Activated naive CD8-positive, alpha-beta T cell treated with anti-CD3 and anti-CD28 coated beads, Interleukin-2, amount 10 ng/mL, durations not matched to agents 7 days and 5 days (primary cell): ENCODE measurements at places on chromosomes 2 and 18. TPM values are rescaled to one million over a fixed set of nuclear protein-coding genes. Genes with fewer than 3 reads are reported as not detected.

Gene ITGAV
- total RNA-seq, result 7.5 TPM

Gene CTAGE1
- total RNA-seq, result not detected

Gene SLC19A3
- not detected for total RNA-seq

Gene LCT
- 0.14 TPM for total RNA-seq

Gene ARHGAP25
- total RNA-seq, result 109 TPM

Gene DYNAP
- not detected for total RNA-seq

Gene OSR1
- not detected for total RNA-seq

Gene COL5A2
- total RNA-seq, result 2.3 TPM

Gene LRATD1
- not detected for total RNA-seq

GRCh38 chr2:116680256-116680936, 1134.1 kb upstream of the DDX18 start:
- H3K36me3 ChIP-seq, result no peaks in the 10 kb centered on the region
- no peak for DNase-seq
- H3K4me1 ChIP-seq, result no peaks in the 10 kb centered on the region

DNA sequence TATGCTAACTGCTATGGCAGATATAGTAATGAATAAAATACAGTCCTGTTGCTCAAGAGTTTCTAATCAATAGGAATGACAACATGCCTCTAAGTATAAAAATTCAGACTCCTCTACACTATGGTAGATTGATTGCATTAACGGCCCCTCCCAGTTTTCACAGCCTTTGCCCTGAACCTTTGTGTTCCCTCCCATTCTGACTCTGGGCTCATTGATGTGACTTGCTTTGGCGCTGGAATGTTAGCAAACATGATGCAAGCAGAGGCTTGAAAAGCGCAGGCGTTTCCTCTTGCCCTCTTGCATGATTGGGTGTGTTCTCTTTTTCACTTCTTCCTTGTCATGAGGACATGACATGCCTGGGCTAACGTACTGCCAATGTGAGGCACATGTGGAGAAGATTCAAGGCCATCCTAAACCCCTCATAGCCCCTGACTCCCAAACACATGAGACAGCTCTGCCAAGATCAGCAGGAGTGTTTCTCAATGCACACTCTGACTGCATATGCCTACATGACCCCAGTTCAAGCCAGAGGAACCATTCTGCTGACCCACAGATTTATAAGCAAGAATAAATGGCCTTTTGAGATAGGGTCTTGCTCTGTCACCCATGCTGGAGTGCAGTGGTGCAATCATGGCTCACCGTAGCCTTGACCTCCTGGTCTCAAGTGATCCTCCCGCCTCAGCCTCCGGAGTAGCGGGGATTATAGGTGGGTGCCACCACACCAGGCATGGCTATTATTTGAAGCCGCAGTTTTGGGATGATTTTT, 49.7 kb upstream of the CD28 start:
- H3K27ac ChIP-seq, result no peak overlapping the region
- H3K36me3 ChIP-seq, result peaks cover 2% of the 10 kb centered on the region
- no peak for DNase-seq
- H3K4me1 ChIP-seq, result peaks cover 14% of the 10 kb centered on the region

DNA sequence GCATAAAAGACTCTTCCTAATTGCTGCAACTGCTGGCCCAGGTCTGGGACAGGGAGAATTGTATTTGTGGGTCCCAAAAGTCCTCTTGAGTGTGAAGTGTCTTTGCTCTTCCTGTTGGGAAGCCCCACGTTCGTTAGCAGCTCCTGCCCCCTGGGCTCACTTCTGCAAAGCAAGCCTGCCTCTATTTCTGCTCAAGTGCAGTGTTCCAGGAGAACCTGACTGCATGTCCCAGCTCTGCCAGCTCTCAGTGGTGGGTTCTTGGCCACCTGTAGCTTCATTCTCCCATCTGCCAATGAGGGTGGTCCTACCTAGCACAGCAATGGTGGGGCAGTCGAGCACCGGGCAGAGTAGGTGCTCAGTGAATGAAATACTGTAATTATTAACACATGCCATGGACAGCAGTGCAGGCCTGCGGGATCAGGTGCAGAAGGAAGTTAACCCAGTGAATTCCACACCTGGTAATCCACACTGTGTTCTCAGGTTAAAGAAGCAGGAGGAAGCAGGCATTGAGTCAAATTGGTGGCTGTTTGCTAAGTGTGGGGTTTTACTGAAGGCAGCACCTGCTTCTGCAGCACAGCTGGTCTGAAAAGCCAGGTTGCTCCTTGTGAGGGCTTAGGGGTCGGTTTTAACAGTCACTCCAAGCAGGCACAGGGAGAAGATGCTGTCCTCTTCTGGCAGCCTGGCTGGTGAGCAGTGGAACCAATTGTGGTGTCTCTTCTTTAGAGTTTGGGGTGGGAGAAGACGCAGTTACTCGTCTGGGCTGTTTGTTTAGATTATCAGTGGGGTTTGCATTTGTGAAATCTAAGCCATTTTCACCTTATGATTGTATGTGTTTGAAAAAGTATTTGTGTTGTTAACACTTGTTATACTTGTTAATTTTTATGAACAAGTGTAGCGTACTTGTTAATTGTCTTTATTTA, 54.3 kb downstream of the DGKD start:
- peaks cover 43% of the 10 kb centered on the region for H3K36me3 ChIP-seq
- H3K27me3 ChIP-seq, result no peaks in the 10 kb centered on the region
- H3K4me3 ChIP-seq, result peak overlapping the region; percentile 37
- no peak for DNase-seq
- H3K4me1 ChIP-seq, result peaks cover 44% of the 10 kb centered on the region

- H3K4me3 ChIP-seq, result no peak overlapping the region
- H3K36me3 ChIP-seq, result no peaks in the 10 kb centered on the region
- H3K27me3 ChIP-seq, result peaks cover 38% of the 10 kb centered on the region
- peaks cover 2% of the 10 kb centered on the region for H3K4me1 ChIP-seq
- no peak overlapping the region for H3K27ac ChIP-seq
- DNase-seq, result no peak
Observed at GRCh38 chr18:76580288-76580962, 85.4 kb upstream of the ZNF516 start.

- H3K4me1 ChIP-seq, result no peaks in the 10 kb centered on the region
- no peaks in the 10 kb centered on the region for H3K27me3 ChIP-seq
- DNase-seq, result no peak
- H3K4me3 ChIP-seq, result no peak overlapping the region
- H3K36me3 ChIP-seq, result no peaks in the 10 kb centered on the region
- H3K27ac ChIP-seq, result no peak overlapping the region
Observed at GRCh38 chr2:184920451-184920965, 322.2 kb downstream of the ZNF804A start.

DNA sequence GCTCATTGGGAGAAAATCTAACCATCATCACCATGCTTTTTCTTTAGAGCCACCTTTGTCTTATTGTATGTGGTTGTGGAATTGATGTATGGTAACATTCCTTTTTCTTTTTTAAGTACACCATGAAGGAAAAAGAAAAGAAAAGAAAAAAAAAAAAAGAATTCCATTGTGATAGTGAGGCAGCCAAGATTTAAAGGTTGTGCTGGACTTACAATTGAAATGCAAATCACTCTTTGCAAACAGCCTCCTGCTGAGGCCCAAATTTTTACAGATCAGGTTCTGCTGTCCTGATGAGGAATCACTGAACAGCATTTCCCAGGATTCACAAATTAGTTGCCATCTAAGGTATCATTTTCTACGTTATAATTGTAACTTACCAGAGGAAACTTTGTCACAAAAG, 1101.0 kb upstream of the FANCL start:
- DNase-seq, result no peak
- no peak overlapping the region for H3K27ac ChIP-seq
- no peak overlapping the region for H3K4me3 ChIP-seq
- H3K36me3 ChIP-seq, result no peaks in the 10 kb centered on the region

- H3K36me3 ChIP-seq, result peaks cover 54% of the 10 kb centered on the region
- no peaks in the 10 kb centered on the region for H3K27me3 ChIP-seq
- peaks cover 47% of the 10 kb centered on the region for H3K4me1 ChIP-seq
- H3K4me3 ChIP-seq, result no peak overlapping the region
Observed at GRCh38 chr2:134325696-134326095, 71.8 kb downstream of the MGAT5 start.

GRCh38 chr2:108919571-108920373, 69.2 kb downstream of the EDAR start:
- H3K4me1 ChIP-seq, result peaks cover 2% of the 10 kb centered on the region
- no peak overlapping the region for H3K4me3 ChIP-seq
- H3K27me3 ChIP-seq, result no peaks in the 10 kb centered on the region
- DNase-seq, result no peak
- no peak overlapping the region for H3K27ac ChIP-seq

- no peak within 1 kb of the TSS for H3K4me3 ChIP-seq
- H3K4me1 ChIP-seq, result no peaks in the 10 kb centered on the region
- DNase-seq, result peak; percentile 32
- no peaks in the 10 kb centered on the region for H3K36me3 ChIP-seq
Observed at GRCh38 chr2:94871226-94872087, at the start of gene TEKT4. Gene TEKT4, plus strand, starts transcription at chr2:94871430. Its CDS starts 150 bp downstream, at chr2:94871580.

GRCh38 chr2:178328037-178328436, 122.9 kb downstream of the PRKRA start:
- peaks cover 25% of the 10 kb centered on the region for H3K27me3 ChIP-seq
- no peaks in the 10 kb centered on the region for H3K4me1 ChIP-seq
- H3K27ac ChIP-seq, result no peak overlapping the region
- DNase-seq, result no peak

- no peaks in the 10 kb centered on the region for H3K4me1 ChIP-seq
- no peak overlapping the region for H3K4me3 ChIP-seq
- DNase-seq, result no peak
- no peak overlapping the region for H3K27ac ChIP-seq
Observed at GRCh38 chr2:120722246-120722567, 13.5 kb upstream of the GLI2 start.

- peak overlapping the region; percentile 86 for H3K27ac ChIP-seq
- H3K4me3 ChIP-seq, result peak overlapping the region; percentile 45
- H3K36me3 ChIP-seq, result no peaks in the 10 kb centered on the region
- peaks cover 30% of the 10 kb centered on the region for H3K4me1 ChIP-seq
Observed at GRCh38 chr2:95062242-95063085, 37.0 kb downstream of the MAL start.

DNA sequence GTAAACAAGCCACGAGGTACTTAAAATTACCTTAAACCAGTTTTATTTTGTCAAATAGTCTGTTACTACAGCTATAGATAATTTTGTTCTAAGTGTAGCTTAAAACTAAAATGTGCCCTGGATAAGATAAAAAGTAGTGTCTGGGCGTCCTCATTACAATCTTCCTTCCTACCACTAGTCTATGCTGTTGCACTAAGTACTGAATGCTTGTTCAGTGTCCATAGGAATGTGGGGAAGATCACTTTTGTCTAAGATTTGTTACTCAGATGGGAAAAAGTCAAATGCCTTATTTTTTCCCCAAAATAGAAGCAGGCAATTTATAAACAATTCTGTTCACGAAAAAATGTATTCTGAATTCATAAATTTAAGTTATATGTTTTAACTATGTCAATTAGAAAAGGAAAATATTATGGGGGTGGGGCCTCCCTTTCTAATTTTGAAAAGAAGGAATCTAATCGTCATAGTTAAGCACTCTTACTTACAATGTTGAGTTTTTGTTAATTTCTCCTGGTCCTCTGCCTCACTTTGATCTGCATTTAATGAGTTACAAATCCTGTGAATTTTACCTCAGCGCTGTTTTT, 140.4 kb upstream of the VRK2 start:
- H3K4me1 ChIP-seq, result peaks cover 22% of the 10 kb centered on the region
- H3K27me3 ChIP-seq, result peaks cover 2% of the 10 kb centered on the region
- no peak for DNase-seq
- no peak overlapping the region for H3K27ac ChIP-seq
- H3K36me3 ChIP-seq, result peaks cover 9% of the 10 kb centered on the region

DNA sequence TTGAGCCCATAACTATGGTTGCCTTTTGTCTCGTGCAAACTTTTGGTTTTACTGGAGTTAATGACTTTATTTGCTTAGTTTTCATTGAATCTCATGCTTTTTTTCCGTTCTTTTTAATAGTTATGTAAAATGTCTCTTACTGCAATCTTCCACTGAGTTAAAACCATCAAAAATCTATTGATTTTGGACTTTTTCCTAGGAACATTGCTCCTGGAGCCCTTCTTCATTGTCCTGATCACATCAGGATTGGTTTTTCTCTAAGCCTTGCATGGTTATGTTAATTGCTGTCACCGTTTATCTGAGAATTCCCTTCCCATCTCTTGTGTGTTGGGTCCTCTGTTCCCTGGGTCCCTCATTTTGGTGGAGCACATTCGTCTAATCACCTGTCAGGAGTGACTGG, 125.5 kb downstream of the PARD3B start:
- no peak overlapping the region for H3K4me3 ChIP-seq
- H3K36me3 ChIP-seq, result no peaks in the 10 kb centered on the region
- H3K4me1 ChIP-seq, result no peaks in the 10 kb centered on the region
- H3K27ac ChIP-seq, result no peak overlapping the region

DNA sequence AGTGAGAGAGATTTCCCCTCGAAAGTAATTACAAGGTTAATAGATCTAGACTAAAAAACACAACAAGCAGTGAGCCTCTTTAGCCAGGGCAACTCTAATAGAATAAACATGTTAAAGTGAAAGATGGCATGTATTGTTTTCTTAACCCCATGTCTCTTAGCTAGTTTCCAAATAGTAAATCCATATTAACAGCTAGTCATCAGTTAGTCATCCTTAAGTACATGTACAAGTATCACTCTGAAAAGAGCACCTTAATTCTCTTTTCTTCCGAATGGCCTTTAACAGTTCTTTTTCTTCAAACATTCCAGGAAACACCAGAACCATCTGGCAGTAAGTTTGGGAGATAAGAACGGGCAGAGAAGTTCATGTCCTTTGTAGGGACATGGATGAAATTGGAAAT, 1480.0 kb downstream of the LRP1B start:
- no peak overlapping the region for H3K27ac ChIP-seq
- H3K4me1 ChIP-seq, result no peaks in the 10 kb centered on the region
- H3K4me3 ChIP-seq, result no peak overlapping the region
- no peaks in the 10 kb centered on the region for H3K36me3 ChIP-seq
- no peaks in the 10 kb centered on the region for H3K27me3 ChIP-seq
- DNase-seq, result no peak

- H3K4me3 ChIP-seq, result no peak overlapping the region
- H3K27me3 ChIP-seq, result no peaks in the 10 kb centered on the region
- no peaks in the 10 kb centered on the region for H3K4me1 ChIP-seq
- no peaks in the 10 kb centered on the region for H3K36me3 ChIP-seq
Observed at GRCh38 chr2:49335546-49335945, 181.2 kb upstream of the FSHR start.

GRCh38 chr2:208711598-208711997, 305.0 kb downstream of the PTH2R start:
- no peak overlapping the region for H3K27ac ChIP-seq
- DNase-seq, result no peak
- H3K4me1 ChIP-seq, result no peaks in the 10 kb centered on the region
- no peaks in the 10 kb centered on the region for H3K27me3 ChIP-seq

DNA sequence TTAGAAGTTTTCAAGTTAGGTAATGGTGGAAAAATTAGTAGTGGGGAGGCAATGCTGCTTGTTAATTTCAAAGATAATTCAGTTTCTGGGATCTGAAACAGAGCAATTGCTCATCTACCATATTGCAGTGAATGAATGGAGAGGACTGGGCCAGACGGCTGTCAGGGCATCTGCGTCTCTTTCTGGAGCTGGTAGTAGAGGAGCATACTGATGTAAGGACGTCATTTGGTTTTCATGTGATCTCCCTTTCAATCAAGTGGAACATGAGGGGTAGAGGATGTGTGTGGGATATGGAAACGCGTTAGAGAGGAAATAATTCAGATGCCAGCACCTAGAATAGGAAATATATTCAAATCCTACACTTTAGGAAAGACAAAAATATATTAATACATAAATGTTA, 490.3 kb downstream of the ADCYAP1 start:
- H3K27ac ChIP-seq, result no peak overlapping the region

- H3K4me3 ChIP-seq, result no peak overlapping the region
- H3K27ac ChIP-seq, result no peak overlapping the region
- H3K27me3 ChIP-seq, result no peaks in the 10 kb centered on the region
- no peaks in the 10 kb centered on the region for H3K4me1 ChIP-seq
Observed at GRCh38 chr18:72456802-72457201, 87.3 kb downstream of the CBLN2 start.
